ENCODE measurements at places on chromosomes 11 and 22. TPM values are rescaled to one million over a fixed set of nuclear protein-coding genes. Genes with fewer than 3 reads are reported as not detected.

DNA sequence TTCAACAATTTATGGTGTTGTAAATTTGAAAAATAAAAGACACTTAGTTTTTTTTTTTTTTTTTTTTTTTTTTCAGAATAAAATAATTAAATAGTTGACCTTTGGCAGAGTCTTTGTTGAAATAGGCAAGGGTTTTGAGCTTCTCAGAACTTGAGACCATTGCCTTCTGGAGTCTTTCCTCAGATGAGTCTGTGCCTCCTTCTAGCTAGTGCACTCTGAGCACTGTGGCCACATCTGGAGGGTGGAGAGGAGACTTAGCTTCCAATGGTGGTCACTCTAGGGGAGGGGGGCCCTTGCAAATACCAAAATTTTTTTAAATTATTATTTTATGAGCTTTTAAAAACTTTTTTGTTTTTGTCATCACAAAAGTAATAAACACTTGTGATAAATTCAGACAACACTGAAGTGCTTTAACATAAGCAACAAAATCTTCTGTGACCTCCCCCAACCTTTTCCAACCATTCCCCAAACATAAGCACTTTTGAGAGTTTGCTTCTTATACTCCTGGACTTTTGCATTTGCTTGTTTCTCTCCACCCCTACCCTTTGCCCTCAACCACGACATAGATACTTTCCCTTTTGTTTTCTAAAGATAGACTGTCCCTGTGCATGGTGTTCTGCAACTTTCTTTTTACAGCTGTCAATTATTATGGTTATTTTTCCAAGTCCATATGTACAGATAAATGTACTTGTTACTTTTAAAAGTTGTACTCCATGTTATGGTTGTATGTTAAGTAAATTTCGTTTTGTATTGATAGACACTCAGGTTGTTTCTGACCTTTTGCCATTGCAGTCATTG, 41.1 kb downstream of the BMAL1 start:
- no peak for DNase-seq

GRCh38 chr11:114166897-114167323, 107.4 kb downstream of the ZBTB16 start:
- DNase-seq, result peak; percentile 10

- no peak for DNase-seq
Observed at GRCh38 chr11:121613724-121614123, 161.0 kb upstream of the SORL1-AS1 start.

DNA sequence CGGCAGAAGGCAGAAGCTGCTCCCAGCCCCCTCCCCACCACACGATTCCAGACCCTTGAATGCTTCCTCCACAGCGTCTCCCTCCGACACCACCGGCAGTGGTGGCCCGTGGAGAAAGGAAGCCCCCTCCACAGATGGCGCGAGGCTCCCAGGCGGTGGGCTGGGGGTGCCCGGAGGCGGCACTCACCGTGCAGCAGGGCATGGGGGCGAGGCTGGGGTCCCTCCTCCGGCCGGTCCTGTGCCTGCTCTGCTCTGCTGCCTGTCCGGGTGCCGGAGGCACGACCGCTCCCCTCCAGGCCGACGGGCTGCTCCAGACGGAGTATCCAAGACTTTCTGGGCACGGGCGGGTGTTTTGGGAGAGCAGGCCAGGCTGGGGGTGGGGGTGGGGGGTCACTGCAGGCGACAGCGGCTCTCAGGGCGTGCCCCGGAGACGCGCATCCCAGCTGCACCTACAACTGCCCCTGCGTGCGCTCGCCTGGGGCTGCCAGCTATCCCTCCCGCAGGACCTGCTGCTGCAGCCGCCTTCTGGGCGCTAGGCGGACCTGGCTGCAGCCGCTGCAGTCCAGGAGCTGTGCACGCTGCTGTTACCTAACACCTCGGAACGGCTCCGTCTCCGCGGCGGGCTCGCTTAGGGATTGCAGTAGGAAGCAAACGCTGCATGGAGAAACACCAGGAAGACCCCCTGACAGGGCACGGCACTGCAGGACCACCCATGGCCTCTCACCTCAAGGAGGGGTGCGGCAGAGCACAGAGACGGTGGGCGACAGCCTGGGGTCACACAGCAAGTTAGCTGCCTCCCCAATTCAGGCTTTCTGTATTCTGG, 15.2 kb downstream of the MRGPRG start:
- DNase-seq, result peak; percentile 34

DNA sequence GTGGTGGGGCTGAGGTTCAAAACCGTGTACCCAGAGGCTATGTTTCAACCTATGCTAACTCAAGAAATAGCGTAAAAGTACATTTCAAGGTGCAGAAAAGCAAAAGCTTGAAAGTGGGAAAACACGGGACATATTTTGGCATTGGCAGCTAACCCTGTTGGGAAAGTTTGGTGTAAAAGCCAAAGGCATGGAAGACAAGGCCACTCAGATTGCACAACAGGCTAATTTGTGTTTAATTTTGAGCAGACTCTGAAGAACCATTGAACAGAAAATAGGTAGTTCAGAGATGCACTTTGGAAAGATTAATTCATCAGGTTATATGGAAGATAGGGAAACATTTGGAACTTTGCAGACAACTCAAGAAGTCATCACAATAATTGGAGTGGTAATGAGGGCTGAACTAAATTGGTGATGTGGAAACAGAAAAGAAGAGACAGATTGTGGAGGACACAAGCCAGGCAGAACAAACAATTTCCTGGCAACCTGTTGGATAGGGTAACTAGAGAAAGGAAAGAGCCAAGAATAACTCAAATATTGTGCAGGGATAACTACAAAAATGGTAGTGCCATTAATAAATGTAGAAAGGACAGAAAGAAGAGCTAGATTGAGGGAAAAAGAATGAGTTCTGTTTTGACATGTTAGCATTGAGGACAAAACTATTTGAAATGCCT, 140.5 kb upstream of the PGR start:
- no peak for DNase-seq

DNA sequence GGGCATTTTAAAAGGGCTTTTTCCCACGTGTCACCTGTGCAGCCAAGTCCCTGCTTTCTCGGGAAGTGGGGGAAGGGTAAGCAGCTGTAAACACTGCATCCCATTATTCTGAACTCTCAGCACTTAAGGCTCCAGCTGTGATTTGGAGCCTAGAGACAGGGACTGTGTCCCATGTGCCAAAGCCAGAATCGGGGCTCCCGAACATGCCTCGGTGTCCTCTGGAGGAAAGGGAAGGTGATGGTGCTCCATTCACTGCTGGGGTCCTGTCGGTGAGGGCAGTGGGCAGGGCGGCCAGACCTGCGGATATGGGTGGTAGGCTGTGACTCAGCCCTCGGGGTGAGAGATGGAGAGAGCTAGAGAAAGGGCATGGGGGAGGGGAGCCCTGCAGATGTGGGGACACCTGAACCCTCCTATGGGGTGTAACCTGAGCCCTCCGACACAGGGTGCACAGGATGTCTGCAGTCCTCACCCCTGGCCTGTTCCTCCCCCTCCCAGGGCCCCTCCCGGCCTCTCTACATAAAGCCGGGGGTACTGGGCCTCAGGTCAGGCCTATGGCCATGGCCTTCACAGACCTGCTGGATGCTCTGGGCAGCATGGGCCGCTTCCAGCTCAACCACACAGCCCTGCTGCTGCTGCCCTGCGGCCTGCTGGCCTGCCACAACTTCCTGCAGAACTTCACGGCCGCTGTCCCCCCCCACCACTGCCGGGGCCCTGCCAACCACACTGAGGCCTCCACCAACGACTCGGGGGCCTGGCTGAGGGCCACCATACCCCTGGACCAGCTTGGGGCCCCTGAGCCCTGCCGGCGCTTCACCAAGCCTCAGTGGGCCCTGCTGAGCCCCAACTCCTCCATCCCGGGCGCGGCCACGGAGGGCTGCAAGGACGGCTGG, 31.8 kb downstream of the CAPN1 start:
- DNase-seq, result no peak

GRCh38 chr11:32033067-32033466, 57.8 kb upstream of the RCN1 start:
- DNase-seq, result no peak

DNA sequence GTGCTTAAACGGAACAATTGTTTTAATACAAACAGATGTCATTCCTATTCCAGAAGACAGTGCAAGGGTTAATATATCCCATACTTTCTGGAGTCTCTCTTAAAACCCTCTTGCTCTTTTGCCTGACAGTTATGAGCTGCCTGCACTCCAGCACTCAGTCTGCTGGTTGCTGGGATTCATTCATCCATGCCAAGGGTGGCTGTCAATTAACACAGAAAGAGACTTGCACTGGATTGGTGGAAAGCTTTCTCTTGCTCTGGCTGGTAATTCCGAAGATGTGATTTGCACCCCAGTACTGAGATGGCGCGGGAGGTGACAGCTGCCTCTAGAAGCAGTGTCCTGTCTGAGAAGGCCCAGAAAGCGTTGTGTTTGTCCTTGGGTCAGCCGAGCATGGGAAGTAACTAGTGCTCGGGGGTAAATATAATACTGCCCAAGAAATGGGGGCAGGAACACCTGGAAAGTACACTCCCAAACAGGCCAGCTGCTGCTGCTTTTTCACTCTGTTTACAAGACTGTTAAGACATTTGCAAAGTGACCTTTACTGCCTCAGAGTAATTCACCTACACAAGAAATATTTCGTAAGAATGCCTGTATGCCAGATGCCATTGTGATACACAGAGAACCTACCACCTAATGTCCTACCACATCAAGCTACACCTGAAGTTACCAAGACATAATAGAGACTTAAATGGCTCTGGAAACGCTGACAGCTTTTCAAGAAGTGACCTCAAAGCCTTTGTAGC, 20.5 kb downstream of the SCUBE2 start:
- DNase-seq, result peak; percentile 6

DNA sequence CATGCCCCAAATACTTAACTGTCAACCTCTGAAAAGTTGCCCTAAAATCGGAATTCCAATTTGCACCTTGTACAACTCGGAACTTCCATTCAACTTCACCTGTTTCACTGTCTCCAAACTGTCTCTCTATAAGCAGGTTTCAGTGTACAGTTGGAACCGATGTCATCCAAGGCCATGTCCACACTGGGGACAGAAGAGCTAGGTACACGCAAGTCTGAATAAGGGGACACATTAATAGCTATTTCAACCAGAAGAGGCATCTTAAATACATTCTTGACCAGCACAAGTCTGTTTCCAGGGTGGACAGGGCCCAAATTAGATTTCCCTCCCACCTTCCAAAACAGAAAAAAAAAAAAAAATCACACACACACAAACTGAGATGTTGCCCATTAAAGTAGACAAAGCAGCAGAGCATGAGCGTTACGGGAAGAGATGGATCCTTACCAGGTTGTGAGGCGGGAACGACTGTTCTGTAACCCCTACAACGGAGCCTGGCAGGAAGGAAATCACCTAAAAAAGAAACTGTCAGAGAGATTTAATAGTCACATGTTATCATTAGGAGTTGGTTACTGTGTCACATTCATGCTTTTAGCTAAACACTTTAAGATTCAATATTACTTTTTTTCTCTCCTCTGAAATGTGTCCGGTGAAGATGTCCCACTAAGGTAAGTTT, 1.7 kb downstream of the CREBZF start:
- DNase-seq, result no peak

- no peak for DNase-seq
Observed at GRCh38 chr11:74639533-74639932, 47.2 kb downstream of the POLD3 start.

DNA sequence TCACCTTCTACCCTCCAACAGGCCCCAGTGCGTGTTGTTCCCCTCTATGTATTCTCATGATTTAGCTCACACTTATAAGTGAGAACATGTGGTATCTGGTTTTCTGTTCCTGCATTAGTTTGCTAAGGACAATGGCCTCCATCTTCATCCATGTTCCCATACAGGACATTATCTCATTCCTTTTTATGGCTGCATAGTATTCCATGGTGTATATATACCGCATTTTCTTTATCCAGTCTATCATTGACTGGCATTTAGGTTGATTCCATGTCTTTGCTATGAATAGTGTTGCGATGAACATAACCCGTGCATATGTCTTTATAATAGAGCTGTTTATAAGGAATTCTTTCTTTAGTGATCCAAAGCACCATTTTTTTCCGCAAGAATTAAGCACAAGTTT, 28.5 kb upstream of the TLCD5 start:
- no peak for DNase-seq

- DNase-seq, result no peak
Observed at GRCh38 chr11:13013054-13013488, 4.0 kb downstream of the RASSF10 start.

DNA sequence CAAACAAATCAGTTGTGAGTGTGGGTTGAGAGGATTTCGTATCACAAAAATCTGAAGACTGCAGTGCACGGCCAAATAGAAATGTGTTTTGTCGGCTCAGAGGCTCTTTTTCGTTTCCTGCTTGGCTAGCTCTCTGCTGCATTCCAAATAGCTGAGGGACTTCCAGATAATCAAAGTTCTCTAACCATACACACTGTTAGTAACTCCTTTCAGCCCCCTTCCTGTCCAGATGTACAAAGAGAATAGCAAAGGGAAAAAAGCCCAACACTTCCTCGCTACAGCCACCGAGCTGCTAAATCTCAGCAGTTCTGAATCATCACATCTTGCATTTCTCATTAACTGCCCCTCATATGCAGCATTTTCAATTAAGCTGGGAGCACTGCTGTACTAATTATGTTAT, 203.1 kb downstream of the TENM4 start:
- DNase-seq, result peak; percentile 26

- DNase-seq, result no peak
Observed at GRCh38 chr11:132111316-132111715, 740.9 kb downstream of the NTM start.

DNA sequence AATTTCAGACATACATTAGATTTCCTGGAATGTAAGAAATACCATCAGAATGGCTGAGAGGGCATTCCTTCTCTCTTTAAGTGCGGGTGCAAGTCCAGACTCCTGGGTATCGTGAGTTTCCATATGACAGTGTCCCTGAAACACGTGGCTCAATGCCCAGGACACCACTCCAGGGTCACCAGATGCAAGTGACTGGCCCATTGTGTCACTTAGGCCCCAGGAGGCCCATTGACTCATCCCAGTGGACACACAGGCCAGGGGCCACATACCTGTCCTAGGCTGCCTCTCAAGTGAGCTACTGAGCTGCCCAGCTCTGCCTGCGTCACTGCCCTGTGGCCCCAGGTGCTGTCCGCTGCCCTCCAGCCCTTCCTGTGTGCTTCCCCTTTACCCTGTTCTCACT, 18.5 kb downstream of the FBLN1 start:
- no peak for DNase-seq

GRCh38 chr11:44797886-44798606, 71.3 kb downstream of the TSPAN18 start:
- DNase-seq, result no peak

GRCh38 chr22:27962268-27963044, 43.4 kb upstream of the PITPNB start:
- DNase-seq, result no peak

PRDM11 gene
- 24.8 TPM for total RNA-seq

RFPL3 gene
- total RNA-seq, result not detected

ENTHD1 gene
- 1.3 TPM for total RNA-seq

SYVN1 gene
- 65.6 TPM for total RNA-seq

APIP gene
- total RNA-seq, result 40.3 TPM

COA4 gene
- total RNA-seq, result 111 TPM

OR6T1 gene
- total RNA-seq, result not detected

ZBTB16 gene
- 385 TPM for total RNA-seq

SOX6 gene
- total RNA-seq, result 27.9 TPM

MS4A7 gene
- 6.3 TPM for total RNA-seq

RIBC2 gene
- total RNA-seq, result 4.2 TPM

MPZL2 gene
- 91.9 TPM for total RNA-seq

FOLR1 gene
- total RNA-seq, result 64.9 TPM

Data from thyroid gland (tissue), 4 donors.